Smooth muscle cell of the pulmonary artery (primary cell): ENCODE measurements at places on chromosomes 1 and 21. TPM values are rescaled to one million over a fixed set of nuclear protein-coding genes. Genes with fewer than 3 reads are reported as not detected.

Gene KCNK1
- 2.0 and 9.2 TPM in 2 replicates for total RNA-seq

Gene GBP6
- total RNA-seq = not detected in 2 replicates

Gene MTARC2
- 5.3 and 10.5 TPM in 2 replicates for total RNA-seq

Gene HAO2
- total RNA-seq = not detected in 2 replicates

Gene UBL4B
- total RNA-seq = not detected in 2 replicates

Gene OR2T3
- not detected in 2 replicates for total RNA-seq

Gene SRSF10
- 60.0 and 72.1 TPM in 2 replicates for total RNA-seq

Gene CFHR1
- 0.36 and 1.6 TPM in 2 replicates for total RNA-seq

Gene CD247
- total RNA-seq = not detected in 2 replicates

Gene RGS5
- total RNA-seq = 77.3 and 83.3 TPM in 2 replicates

Gene CDC42SE1
- total RNA-seq = 39.7 and 50.0 TPM in 2 replicates

Gene MATN1
- 0.20 TPM in 1 of 2 replicates, not detected in the other for total RNA-seq

Gene LPGAT1
- 41.5 and 54.0 TPM in 2 replicates for total RNA-seq

Gene KIAA1614
- total RNA-seq = 6.9 and 8.8 TPM in 2 replicates

Gene CHRM3
- total RNA-seq = 0.03 and 0.13 TPM in 2 replicates

Gene RGSL1
- total RNA-seq = not detected in 2 replicates

Gene ICOSLG
- total RNA-seq = 0.17 and 1.5 TPM in 2 replicates

Gene EDARADD
- total RNA-seq = 0.07 TPM in 1 of 2 replicates, not detected in the other

Gene NUP210L
- total RNA-seq = 0.07 and 0.23 TPM in 2 replicates

Gene VWA5B1
- total RNA-seq = not detected in 2 replicates

Gene RBM15
- total RNA-seq = 28.2 and 29.8 TPM in 2 replicates

Gene AKT3
- 53.0 and 66.3 TPM in 2 replicates for total RNA-seq

Gene IL22RA1
- 0.07 TPM in 1 of 2 replicates, not detected in the other for total RNA-seq

Gene LPAR3
- 0.26 and 2.2 TPM in 2 replicates for total RNA-seq

Gene KCNJ9
- under 0.01 TPM in 1 of 2 replicates, not detected in the other for total RNA-seq

Gene OLIG1
- total RNA-seq = not detected in 2 replicates

Gene PRR9
- total RNA-seq = 0.23 TPM in 1 of 2 replicates, not detected in the other

Gene INSRR
- under 0.01 TPM in 1 of 2 replicates, not detected in the other for total RNA-seq

Gene CLCA4
- not detected in 2 replicates for total RNA-seq

Gene CDC42
- 209 and 250 TPM in 2 replicates for total RNA-seq

Gene SOX13
- total RNA-seq = 7.6 and 7.9 TPM in 2 replicates

Gene FAM151A
- total RNA-seq = not detected in 2 replicates

Gene SERPINC1
- total RNA-seq = 0.07 TPM in 1 of 2 replicates, not detected in the other

Gene PLA2G2F
- not detected in 2 replicates for total RNA-seq

Gene CD52
- not detected in 2 replicates for total RNA-seq

Gene SEC22B
- total RNA-seq = 49.9 and 62.6 TPM in 2 replicates

Gene MCL1
- total RNA-seq = 208 and 219 TPM in 2 replicates

Gene RHOU
- 0.91 and 1.1 TPM in 2 replicates for total RNA-seq

Gene APOBEC4
- not detected in 2 replicates for total RNA-seq

Gene OR10Z1
- not detected in 2 replicates for total RNA-seq

Gene WDR26
- total RNA-seq = 102 and 128 TPM in 2 replicates

Gene RYR2
- under 0.01 TPM in 1 of 2 replicates, not detected in the other for total RNA-seq

Gene GPR52
- 0.78 and 1.1 TPM in 2 replicates for total RNA-seq

Gene FABP3
- total RNA-seq = 7.5 and 40.1 TPM in 2 replicates

Gene HTR1D
- total RNA-seq = not detected in 2 replicates

Gene CYP4Z1
- not detected in 2 replicates for total RNA-seq

Gene MAN1C1
- total RNA-seq = 5.8 and 13.4 TPM in 2 replicates

Gene CCDC185
- not detected in 2 replicates for total RNA-seq

Gene NUDC
- 19.7 and 23.6 TPM in 2 replicates for total RNA-seq

Gene LIX1L
- total RNA-seq = 20.6 and 21.0 TPM in 2 replicates

Gene AMY1C
- total RNA-seq = not detected in 2 replicates

Gene ADCY10
- total RNA-seq = under 0.01 and 0.03 TPM in 2 replicates

Gene GRHL3
- 0.03 TPM in 1 of 2 replicates, not detected in the other for total RNA-seq

Gene ANXA9
- 0.20 TPM in 1 of 2 replicates, not detected in the other for total RNA-seq
